ENCODE measurements at places on chromosomes 2 and 18.

- no peak for DNase-seq
Observed at GRCh38 chr18:57837917-57838548, 34.9 kb upstream of the ATP8B1 start.

DNA sequence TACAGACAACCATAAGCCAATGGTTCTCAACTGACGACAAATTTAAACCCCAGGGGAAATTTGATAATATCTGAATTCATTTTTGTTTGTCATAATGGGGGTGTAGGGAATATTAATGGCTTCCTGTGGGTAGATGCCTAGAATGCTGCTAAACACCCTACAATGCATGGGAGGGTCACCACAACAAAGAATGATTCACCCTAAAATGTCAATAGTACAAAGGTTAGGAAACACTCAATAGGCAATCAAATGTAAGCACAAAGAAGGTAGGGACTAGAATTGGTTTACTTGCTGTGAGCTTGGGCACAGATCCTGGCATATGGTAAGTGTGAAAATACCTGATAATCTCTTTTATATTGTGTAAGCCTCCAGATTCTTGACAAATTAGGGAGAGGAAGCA lies 20.1 kb upstream of the FANCL start:
- DNase-seq, result no peak

- no peak for DNase-seq
Observed at GRCh38 chr2:143577489-143577888, 448.3 kb downstream of the ARHGAP15 start.

DNA sequence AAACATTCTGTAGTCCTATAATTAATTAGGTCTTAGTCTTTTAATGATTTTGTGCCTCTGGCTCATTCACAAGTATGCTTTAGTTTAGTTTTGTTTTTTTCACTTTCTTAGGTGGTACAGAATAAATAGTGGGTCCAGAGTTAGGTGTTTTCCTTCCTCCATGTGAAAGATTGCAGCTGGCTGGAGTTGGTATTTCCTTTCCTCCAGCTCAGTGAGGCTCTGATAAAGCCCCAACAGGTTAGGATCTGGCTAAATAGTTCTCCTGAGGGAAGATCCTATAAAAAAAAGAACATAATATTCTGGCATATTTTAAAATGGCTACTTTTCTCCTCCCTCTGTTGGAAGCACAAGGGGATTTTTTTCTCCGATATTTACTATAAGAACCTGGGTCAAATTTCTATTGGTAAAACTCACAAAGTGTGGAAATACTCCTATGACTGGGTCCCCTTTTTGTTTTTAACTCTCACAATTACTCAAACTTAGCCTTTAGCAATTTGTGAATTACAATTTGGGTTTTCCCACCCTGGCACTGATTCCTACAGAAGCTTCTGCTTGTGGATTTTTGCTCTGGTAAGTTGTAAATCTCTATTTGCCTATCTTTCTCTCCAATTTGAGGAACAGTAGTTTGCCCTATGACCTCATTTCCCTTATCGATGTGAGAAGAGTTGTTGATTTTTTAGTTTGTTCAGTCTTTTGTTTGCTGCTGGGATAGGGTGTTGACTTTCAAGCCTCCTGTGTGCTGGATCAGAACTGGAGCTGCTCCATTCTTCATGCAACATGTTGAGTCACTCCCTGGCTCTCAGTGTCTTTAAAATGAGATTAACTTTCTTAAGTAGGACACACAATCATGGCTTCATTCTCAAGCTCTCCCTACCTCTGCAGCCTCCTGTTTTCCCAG lies 500.9 kb downstream of the RNF144A start:
- no peak for DNase-seq

DNA sequence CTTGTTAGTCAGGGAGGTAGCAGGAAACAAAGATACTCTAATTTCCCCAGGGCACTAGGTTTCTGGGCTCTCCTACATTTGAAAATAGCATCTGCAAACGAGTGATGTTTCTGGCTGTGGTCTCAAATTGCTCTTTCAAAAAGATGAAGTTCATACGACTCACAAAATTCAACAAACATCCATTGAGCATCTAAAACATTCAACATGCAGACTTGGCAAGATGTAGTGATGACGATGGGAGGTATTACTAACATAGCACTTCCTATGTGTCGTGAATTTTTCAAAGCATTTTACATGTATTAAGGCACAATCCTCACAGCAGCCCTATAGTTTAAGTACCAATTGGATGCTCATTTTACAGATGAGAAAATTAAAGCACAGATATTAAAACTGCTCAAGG lies 5.2 kb downstream of the CCBE1 start:
- DNase-seq, result no peak

Measured in NCI-H526 (cell line).